ENCODE measurements at places on chromosomes 6 and 20. TPM values are rescaled to one million over a fixed set of nuclear protein-coding genes. Genes with fewer than 3 reads are reported as not detected.

TTBK1 gene
- not detected for total RNA-seq

EYS gene
- not detected for total RNA-seq

OR2J3 gene
- total RNA-seq, result not detected

NKX2-4 gene
- not detected for total RNA-seq

MUC21 gene
- total RNA-seq, result 1.7 TPM

LY6G6C gene
- total RNA-seq, result not detected

BFSP1 gene
- total RNA-seq, result not detected

MAP3K4 gene
- total RNA-seq, result 21.6 TPM

MEP1A gene
- 15.6 TPM for total RNA-seq

CLIC5 gene
- 8.9 TPM for total RNA-seq

ZSWIM3 gene
- 2.3 TPM for total RNA-seq

CYP21A2 gene
- total RNA-seq, result not detected

SMIM29 gene
- 2.8 TPM for total RNA-seq

SLC35F1 gene
- 6.8 TPM for total RNA-seq

C20orf141 gene
- total RNA-seq, result not detected

CPXM1 gene
- total RNA-seq, result 1.2 TPM

DNA sequence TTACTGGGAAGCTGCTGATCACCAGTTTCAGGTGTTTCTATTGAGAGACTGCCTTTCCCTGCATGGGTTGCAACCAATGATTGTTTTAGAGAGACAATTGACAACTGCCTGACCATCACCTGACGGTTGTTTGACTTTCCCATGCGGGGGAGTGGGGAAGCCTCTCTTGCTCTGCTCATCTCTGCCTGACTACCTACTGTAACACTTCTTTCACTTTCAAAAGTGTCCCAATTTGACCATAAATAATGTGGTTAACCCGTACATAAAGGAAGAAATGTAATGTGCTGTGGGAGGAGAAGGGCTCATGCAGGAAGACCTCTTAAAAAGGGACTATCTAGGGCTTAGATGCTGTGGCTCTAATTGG is 122.1 kb upstream of the PHACTR1 start:
- DNase-seq, result no peak

- DNase-seq, result no peak
Measured at GRCh38 chr6:75495011-75495410, 1.4 kb upstream of the FILIP1 start.

- no peak for DNase-seq
Measured at GRCh38 chr6:5778317-5778857, 228.3 kb downstream of the NRN1 start.

DNA sequence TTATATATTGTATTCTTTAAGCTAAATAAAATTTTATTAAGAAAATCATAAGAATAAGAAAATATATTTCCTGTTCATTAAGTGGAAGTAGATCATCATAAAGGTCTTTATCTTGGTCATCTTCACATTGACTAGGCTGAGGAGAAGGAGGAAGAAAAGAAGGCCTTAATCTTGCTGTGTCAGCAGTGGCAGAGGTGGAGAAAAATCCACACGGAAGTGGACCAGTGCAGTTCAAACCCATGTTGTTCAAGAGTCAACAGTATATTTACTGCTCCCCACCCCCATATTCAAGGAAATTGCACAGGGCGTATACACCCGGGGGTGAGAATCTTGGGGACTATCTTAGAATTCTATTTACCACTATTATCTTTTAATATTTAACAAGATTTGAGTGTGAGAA is 178.6 kb upstream of the SCGN start:
- DNase-seq, result no peak

GRCh38 chr20:10282979-10283456 is 64.4 kb downstream of the SNAP25 start:
- DNase-seq, result no peak

DNA sequence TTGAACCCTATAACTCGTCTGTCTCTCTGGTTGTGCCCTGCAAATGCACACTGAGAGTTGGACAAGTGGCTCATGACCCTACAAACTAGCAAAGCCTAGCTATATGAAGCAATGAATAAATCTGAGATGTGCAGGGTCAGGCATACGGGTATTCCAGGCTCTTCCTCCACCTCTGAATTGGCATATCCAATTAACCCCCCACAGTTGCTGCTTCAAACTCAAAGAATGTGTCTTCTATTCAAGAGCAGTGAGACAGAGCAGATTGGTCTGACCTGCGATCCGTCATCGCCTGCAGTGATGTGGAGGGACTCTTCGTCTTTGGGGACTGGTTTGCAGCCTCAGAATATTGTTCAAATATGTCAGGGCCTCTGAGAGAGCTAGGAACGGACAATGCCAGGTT is 59.8 kb downstream of the LAMP5 start:
- no peak for DNase-seq

DNA sequence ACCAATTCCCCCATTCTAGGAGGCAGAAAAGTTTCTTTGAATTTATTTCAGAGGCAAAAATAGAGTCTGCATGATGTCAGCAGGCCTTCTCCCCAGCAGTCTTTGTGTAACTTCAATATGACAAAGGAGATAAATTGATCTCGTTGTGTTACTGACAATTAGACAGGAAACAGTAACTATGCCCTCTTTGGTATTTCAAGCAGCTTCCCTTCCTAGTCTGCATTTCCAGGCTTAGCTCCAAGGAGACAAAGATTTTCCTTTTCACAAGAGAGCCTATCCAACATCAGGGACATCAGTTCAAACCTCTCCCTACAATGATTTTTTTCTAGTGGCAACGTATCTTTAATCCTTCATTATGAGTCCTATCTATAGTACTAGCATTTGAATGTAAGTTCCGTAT is 245.9 kb upstream of the HSF2 start:
- DNase-seq, result no peak

- DNase-seq, result no peak
Measured at GRCh38 chr6:13299403-13299821, 28.9 kb downstream of the TBC1D7 start.

- DNase-seq, result no peak
Measured at GRCh38 chr6:113742342-113742741, 114.8 kb upstream of the MARCKS start.

GRCh38 chr6:84103029-84103428 is 69.5 kb downstream of the MRAP2 start:
- no peak for DNase-seq

DNA sequence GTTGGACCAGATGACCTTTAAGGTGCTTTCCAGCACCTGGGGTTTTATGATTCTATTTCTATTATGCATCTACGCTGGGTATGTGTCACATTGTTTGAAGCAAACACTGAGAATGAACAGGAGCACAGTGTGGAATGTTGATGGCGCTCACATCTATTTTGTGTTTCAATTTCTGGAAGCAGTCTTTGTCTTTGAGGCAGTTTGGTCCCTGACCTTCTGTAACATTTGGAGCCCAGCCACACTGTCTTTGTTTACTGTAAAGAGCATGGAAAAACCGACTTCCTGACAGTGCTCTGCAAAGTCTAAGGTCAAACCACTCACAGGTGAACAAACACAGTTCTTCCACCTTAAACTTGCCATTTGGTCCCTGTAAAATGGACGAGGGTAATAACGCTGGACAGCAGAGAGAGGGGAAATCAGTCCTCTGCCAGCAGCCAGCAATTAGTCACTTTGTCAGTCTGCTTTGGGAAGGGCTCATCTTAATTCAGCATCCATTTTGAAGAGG is 155.5 kb downstream of the PRL start:
- peak; percentile 70 for DNase-seq

GRCh38 chr6:31844507-31844906 is 17.0 kb downstream of the HSPA1B start:
- no peak for DNase-seq

GRCh38 chr6:44727651-44728630 is 340.4 kb downstream of the CDC5L start:
- DNase-seq, result no peak

DNA sequence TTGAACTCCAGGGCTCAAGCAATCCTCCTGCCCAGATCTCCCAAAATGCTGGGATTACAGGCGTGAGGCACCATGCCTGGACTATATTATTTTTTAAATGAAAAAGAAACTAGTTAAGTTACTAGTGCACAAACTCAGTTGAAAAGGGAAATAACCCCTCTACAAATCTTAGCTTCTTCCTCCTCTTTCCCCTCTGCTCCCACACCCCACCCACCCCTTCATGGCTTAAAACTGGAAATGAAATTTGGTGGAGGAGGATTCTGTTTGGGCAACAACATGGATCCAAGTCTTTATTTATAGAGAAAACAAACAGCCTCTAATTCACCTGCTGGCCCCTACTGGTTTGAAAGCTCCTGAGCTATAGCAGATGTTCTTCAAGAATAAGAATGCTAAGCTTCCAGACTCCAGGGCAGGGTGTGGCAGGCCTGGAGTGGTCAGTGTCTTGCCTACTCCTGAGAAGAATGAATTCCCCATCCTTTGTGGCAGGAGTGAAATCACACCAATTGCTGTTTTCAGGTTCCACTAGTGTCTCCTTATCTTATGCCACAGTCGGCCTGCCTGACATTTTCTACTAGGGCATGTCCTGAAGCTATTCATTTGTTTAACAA is 73.5 kb downstream of the ZFP64 start:
- no peak for DNase-seq

DNA sequence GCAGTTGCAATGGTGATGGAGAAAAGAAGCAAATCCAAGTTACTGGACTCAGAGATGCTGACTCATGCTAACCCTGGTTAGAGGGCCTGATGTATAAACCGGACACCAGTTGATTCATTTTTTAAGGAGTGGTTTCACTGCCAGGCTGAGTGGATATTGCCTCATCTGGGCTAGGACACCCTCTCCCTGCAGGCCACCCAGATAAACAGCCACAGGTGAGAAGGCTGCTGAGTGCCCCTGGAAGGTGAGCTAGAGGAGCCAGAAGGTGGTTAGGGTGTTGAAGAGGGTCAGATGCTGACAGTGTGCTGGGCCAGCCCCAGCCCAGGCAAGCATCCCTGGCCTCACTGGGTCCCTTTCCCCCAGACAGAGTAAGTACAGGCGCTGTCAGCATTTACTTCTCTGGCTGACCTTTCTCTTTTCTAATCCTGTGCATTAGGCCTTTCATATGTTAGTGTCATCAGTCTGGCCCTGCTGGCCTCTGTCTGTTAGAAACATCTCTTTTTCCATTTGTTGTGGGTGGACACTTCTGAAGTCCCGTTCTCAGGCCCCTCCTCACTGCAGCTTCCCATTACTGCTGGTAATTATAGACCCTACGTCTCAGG is 13.5 kb downstream of the EPB41L1 start:
- no peak for DNase-seq

DNA sequence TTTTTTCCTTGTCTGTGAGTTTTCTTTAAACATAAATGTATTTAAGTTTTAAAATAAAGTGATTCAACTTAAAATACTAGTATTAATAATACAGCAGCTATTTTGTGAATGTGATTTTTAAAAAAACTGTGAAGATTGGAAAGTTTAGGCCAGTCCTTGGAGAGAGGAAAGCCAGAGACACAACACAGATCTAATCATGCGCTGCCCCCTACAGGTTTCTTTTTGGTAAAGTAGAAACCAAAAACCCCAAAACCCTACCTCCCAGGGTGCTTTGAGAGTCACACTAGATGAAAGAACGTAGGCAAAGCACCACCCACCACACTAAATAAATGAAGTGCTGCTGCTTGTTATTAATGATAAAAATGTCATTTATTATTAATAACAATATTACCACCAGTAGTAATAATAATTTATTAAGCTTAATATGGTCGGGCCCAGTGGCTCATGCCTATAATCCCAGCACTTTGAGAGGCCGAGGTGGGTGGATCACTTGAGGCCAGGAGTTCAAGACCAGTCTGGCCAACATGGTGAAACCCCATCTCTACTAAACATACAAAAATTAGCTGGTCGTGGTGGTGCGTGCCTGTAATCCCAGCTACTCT is 33.7 kb downstream of the SLC9A8 start:
- peak; percentile 80 for DNase-seq

GRCh38 chr20:58884966-58885365 is 32.5 kb downstream of the GNAS start:
- no peak for DNase-seq

DNA sequence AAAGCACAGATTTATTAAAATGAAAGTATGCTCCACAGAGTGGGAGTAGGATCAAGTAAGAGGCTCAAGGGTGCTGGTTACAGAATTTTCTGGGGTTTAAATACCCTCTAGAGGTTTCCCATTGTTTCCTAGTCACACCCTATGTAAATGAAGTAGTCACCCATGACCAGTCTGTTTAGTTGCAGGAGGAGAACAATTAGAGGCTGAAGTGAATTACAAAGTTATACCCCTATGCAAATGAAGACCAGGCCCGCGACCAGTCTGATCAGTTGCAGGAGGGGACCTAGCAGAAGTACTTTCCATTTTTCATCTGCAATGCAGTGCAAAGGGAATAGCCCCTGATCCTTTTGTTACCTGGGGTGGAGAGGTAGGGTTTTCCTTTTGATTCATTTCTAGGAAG is 11.8 kb upstream of the FILIP1 start:
- DNase-seq, result no peak

- DNase-seq, result no peak
Measured at GRCh38 chr6:3347826-3348225, 89.1 kb downstream of the PSMG4 start.

GRCh38 chr20:61253264-61253639 is 1.2 kb downstream of the CDH4 start:
- DNase-seq, result no peak

DNA sequence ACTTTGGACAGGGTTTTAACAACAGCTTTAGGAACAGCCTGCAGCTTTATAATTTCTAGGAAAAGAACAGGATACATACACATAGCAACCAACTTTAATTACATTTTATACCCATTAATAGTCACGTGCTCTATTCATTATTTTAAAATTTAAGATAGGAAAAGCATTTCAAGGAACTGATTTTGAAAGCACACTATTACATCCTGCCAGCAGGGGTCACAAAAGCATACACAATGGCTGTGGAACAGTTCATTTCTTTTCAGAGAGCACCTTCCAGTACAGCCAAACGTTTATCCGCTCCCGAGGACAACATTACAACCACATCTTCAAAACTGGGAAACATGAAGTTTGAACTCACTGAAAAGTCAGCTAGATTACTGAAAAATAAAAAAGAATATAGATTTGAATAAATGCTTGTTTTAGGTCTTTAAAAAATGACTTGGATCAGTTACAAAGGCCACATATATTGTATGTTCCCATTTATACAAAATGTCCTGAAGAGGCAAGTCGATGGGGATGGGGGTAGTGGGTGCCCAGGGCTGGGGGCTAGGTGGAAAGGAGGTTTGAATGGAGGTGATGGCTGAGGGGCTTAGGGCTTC is 104.6 kb upstream of the EXOC2 start:
- peak; percentile 86 for DNase-seq

DNA sequence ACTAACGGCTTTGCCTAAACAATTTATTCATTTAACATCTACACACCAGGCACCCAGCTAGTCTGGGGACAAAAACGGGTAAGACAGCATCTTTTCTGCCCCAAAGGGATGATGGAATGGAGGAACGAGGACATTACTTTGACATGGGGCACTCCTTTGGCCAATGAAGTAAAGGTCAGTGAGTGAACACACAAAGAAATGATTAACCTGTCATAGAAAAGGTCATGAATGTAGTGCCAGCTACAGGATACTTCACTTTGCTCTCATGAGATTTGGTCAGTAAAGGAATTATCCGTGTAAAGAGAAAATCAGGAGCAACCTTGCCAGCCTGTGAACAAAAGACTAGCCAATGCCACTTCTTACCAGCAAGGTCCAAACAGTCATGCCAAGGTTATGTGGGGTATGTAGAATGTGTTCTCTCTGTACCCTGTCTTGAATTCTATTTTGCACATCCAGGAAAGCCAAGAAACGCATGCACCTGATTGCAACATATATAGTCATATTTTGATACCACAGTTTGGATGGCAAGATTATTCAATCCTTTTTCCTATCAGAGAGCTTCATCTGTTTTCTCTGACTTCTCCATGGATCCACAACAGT is 145.3 kb downstream of the GMPR start:
- no peak for DNase-seq

GRCh38 chr20:33862709-33863403 is 51.7 kb downstream of the CHMP4B start:
- DNase-seq, result peak; percentile 52

GRCh38 chr20:15612198-15612597 is 961.0 kb downstream of the KIF16B start:
- no peak for DNase-seq
